ENCODE measurements at places on chromosomes 2 and 18.

GRCh38 chr2:42913280-42913878 lies 121.0 kb upstream of the HAAO start:
- DNase-seq: no peak

- no peak for DNase-seq
Observed at GRCh38 chr2:134818321-134818720, 20.1 kb upstream of the ACMSD start.

DNA sequence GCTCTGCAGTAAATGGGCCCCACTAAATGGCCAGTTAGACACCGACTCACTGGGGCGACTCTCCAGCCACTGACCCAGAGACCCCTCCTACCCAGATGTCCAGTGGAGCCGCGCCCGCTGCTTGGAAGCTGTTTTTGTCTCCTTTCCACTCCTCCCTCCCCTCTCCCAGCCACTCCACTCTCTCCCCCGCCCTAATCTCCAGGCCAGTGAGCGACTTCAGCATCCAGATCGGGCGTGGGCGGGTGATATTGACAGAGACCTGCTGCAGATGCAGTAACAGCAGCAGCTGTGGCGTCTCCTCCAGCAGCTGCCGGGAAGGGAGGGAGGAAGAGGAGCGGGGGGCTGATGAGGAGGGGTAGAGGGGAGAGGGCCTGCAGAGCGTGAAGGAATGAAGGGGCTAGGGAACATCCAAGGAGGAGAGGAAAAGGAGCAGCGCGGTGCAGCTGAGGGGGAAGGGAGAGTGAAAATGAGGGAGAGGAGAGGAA lies at the start of gene SCN7A:
Gene SCN7A, minus strand, starts transcription at position 110 of the 485 bp plus-strand sequence. CDS start 16,553 bp downstream, outside the sequence.
- no peak for DNase-seq

- no peak for DNase-seq
Observed at GRCh38 chr2:19764998-19765397, 136.8 kb downstream of the TTC32 start.

Measured in hippocampal formation (tissue), 2 donors.